ENCODE measurements at places on chromosomes 3 and 15. TPM values are rescaled to one million over a fixed set of nuclear protein-coding genes. Genes with fewer than 3 reads are reported as not detected.

Gene RBP2
- not detected for total RNA-seq

Gene SMCO1
- 2.2 TPM for total RNA-seq

Gene CIB2
- total RNA-seq: 7.0 TPM

Gene TRH
- total RNA-seq: not detected

Gene SATB1
- 41.2 TPM for total RNA-seq

Gene CCK
- not detected for total RNA-seq

Gene CILP
- total RNA-seq: 5.4 TPM

Gene LCTL
- not detected for total RNA-seq

Gene SAMMSON
- not detected for total RNA-seq

Gene SCN5A
- total RNA-seq: 2.8 TPM

Gene ADGRG7
- not detected for total RNA-seq

Gene MYEF2
- total RNA-seq: 0.72 TPM

Gene CPN2
- total RNA-seq: not detected

Gene XXYLT1
- total RNA-seq: 1.6 TPM

Gene HDC
- total RNA-seq: 0.09 TPM

Gene SUSD5
- 1.4 TPM for total RNA-seq

Gene SLC12A1
- not detected for total RNA-seq

Gene OXTR
- total RNA-seq: not detected

Gene GRAMD2A
- not detected for total RNA-seq

Gene STIMATE
- total RNA-seq: 30.4 TPM

Gene GRAMD1C
- total RNA-seq: not detected

Gene GOLGA8J
- not detected for total RNA-seq

Gene SYNPR
- not detected for total RNA-seq

Gene FETUB
- total RNA-seq: not detected

Gene ADCY5
- 6.4 TPM for total RNA-seq

Gene GOLGA8K
- not detected for total RNA-seq

Gene POC1A
- 0.51 TPM for total RNA-seq

Gene UBA7
- total RNA-seq: 3.5 TPM

Gene EFCC1
- total RNA-seq: 0.49 TPM

Gene ABI3BP
- 19.3 TPM for total RNA-seq

Gene DNAJA4
- 34.8 TPM for total RNA-seq

Gene MCTP2
- 2.0 TPM for total RNA-seq

Gene MAP1A
- 3.5 TPM for total RNA-seq

Gene ZFAND6
- 146 TPM for total RNA-seq

Gene ARL8B
- total RNA-seq: 69.3 TPM

Gene ACTC1
- 5.6 TPM for total RNA-seq

Gene PLIN1
- 17.9 TPM for total RNA-seq
